WERI-Rb-1 (cell line): ENCODE measurements at places on chromosomes 1 and 21.

GRCh38 chr1:52533713-52534112 is 19.2 kb downstream of the TUT4 start:
- no peak for DNase-seq

DNA sequence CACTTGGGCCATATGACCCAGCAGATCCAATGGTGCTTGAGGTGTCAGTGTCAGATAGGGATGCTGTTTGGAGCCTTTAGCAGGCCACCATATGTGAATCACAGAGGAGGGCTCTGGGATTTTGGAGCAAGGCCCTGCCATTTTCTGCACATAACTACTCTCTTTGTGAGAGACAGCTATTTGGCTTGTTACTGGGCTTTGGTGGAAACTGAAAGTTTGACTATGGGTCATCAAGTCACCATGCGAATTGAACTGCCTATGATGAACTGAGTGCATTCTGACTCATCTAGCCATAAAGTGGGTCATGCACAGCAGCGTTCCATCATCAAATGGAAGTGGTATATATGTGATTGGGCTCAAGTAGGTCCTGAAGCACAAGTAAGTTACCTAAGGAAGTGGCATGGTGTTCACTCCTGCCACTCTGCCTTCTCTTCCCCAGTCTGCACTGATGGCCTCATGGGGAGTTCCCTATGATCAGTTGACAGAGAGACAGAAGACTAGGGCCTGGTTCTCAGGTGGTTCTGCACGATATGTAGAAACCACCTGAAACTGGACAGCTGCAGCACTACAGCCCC is 447.3 kb downstream of the AGBL4 start:
- DNase-seq: no peak

- no peak for DNase-seq
These were observed 8.0 kb downstream of the RCSD1 start for GRCh38 chr1:167638064-167638463.

DNA sequence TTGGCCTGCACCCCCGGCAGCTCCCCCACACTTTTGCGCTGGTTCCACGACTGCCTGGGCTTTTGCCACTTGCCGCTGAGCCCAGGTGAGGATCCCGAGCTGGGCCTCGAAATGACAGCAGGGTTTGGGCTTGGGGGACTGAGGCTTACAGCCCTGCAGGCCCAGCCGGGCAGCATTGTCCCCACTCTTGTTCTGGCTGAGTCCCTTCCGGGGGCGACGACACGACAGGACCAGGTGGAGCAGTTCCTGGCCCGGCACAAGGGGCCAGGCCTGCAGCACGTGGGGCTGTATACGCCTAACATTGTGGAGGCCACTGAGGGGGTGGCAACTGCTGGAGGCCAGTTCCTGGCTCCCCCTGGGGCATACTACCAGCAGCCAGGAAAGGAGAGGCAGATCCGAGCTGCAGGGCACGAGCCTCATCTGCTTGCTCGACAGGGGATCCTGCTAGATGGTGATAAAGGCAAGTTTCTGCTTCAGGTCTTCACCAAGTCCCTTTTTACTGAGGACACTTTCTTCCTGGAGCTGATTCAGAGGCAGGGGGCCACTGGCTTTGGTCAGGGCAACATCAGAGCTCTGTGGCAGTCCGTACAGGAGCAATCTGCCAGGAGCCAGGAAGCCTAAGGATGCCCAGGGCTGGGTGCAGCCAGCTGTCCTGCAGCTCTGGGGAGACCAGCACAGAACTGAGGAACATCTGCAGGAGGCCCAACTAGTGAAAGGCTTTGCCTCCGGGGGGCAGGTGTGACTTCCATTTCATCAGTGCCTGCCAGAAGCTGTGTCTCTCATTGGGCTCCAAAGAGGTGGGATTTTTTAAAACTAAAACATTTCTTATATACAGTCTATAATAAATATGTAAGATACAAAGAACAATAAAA is 1.2 kb downstream of the HPDL start:
- DNase-seq: no peak

GRCh38 chr21:31647650-31648049 is 11.8 kb upstream of the SOD1 start:
- DNase-seq: no peak
